ENCODE measurements at places on chromosomes 7 and 10.

DNA sequence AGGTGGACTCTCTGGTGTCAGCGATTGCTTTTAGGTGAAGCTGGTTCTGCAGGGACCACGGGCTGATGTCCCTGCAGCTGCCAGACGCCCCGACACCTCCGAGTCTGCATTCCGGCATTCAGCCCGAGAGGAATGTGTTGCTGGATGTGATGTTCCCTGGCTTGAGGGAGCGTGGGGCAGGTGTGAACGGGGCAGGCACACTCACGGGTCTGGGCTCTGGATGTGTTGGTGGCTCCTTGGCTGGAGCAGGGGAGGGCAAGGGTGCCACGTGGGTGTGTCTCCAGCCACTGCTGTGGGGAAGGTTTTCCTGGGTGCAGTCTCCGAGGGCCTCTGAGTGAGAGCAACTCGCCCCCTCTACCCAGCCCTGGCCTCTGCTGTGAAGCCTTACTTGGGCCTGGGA lies 140.5 kb downstream of the CAMK1D start:
- no peak for DNase-seq

- DNase-seq = no peak
These were observed 85.6 kb downstream of the RNF216 start for GRCh38 chr7:5695727-5696345.

- peak; percentile 37 for DNase-seq
These were observed 4.4 kb upstream of the IRF5 start for GRCh38 chr7:128933180-128933891.

- no peak for DNase-seq
These were observed 759.9 kb downstream of the LRMDA start for GRCh38 chr10:76191336-76191735.

DNA sequence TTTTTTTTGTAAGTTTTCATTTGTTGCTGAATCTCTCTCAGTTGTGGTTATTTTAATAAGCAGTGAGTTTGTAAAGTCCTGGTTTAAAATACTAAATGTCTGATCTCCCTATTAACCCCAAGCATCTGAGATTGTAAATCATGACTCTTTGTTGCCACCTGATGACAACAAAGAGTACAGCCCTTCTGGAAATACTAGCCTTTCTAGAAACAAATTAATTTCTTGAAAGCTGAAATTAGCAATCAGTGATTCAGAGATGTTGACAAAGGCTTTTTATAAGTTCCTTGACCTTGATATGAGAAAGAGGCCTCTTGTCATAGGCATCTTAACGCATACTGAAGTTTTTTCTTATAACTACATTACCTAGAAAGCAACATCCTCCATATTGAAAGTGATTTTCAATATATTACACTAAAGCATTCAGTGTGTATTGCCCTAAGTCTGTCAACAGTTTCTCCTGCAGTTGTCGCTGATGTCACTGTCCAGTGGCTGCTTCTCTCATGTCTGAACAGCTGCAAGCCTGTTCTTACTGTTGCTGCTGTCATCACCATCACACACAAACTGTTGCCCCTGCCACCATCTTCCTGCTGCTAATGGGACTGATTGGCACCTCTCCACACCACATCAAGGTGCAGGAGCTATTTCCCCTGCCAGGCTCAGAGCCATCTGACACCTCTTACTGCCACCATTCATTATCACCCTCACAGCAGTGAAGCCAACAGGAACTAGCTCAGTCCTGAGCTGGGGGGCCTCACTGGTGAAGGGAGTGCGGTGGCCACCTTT lies 95.1 kb upstream of the LRGUK start:
- DNase-seq = no peak

- DNase-seq = no peak
These were observed 9.6 kb upstream of the MYPN start for GRCh38 chr10:68099736-68100135.

- DNase-seq = no peak
These were observed 1127.0 kb downstream of the DNAJB9 start for GRCh38 chr7:109696723-109697122.

DNA sequence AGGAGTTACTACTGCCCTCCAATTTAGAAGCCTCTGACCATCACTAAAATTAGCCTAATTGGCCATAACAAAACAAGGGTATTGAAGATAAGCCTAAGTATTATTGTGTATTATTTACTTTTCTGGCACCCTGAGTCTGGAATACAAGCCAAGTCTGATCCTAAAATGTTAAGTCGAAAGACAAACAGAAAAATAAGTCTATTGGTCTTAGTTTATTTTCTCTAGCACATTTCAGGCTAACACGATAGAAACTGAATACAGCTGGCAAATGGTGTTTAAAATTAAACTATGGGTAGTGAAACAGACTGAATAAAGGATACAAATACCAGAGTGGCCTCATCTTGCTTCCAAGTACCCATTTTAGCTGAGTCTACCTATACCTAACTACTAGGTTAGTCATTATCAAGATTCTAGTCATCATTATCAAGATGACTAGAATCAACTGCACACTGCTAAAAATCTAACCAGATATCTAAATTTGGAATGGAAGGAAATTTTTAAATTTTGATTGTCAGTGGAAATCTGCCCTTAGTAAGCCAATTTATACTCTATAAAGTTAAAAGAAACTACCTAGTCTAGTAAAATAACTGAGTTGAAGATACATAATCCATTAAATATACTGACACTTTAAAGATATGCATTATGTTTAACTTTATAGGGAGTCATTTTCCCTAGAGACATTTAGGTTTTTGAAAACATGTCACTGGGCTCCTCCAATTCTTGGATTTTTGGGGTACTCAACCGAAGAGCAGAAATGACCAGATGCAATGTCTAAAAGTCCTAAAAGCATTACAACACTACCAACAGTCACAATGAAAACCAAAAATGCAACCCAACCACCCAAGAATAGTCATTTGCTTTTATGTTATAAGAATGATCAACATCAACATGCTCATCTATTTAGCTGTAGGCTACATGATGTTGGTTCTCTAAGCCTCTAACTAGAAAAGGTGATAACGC lies 80.9 kb downstream of the NT5C2 start:
- no peak for DNase-seq

DNA sequence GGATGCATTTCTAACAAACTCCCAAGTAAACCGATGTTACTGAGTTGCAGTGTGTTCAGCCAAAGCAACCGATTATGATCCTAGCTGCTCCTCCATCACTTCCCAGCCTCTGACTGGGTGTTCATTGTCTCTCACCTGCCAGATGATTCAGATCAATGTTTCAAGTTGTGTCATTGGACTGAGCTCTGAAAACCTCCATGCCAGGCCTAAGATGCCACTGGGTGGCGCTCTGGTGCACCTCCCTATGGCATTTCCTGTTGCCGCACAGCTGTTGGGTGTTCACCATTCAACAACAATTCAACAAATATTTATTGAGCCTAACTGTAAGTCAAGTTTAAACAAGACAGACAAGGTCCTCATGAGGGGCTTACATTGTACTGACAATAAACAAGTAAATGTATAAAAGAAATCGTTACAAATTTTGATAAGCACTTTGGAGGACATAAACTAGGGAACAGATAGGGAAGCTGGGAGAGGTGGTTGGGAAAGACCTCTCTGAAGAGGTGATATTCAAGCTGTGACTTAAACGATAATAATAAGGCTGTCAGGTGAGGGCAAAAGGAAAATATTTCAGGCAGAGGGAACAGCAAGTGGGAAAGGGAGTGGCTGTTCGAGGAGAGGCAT lies 22.8 kb downstream of the RGR start:
- no peak for DNase-seq

DNA sequence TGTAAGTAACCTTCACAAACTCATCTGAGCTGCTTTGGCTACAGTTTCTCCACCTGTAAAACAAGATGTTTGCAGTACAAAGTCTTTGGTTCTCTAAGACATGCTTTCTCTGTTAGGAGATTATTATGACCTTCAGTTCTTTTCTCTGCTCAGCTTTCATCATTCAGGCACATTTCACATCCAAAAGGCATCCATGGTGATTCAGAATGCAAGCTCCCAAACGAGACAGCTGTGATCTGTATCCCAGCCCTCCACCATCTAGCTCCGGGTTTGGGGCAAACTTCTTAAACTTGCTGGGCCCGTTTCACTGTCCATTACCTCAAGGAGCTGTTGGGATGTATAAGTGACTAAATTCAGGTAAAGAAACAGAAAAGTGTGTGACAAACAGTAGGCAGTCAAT lies 95.8 kb upstream of the COL1A2 start:
- DNase-seq = no peak

DNA sequence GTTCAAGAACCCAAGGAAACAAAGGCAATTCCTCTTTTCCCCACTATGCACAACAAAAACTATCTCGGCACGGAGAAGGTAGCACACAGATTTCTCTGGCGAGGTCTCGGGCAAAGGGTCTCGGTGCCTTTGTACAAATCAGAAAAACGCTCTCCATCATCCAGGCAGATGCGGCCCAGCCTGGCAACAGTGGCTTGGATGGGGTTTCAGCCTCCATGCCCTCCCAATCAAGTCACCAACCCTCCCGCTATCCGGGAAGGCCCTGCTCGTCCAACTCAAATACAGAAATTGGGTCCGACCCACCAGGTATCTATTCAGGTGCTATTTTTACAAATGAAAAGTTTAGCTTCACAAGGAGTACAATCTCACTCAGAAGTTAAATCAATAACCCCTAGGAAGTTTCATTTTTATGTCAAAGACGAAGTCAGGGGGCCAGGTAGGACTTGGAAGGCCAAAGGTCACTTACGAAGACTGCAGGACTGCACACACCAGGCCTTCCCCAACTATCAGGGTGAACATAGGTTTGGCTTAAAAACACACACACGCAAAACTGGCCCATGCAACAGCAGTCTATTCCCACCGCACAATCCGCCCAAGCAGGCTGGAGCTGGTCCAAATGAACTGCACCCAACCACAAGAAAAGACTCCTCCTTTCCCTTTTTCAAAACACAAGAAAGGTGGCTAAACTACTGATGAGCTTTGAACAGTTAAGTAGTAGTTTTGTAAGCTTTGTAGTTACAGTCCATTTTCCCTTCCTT lies 43.0 kb downstream of the GNA12 start:
- no peak for DNase-seq

- DNase-seq = no peak
These were observed 188.8 kb downstream of the ZNF438 start for GRCh38 chr10:30842894-30843293.

- no peak for DNase-seq
These were observed 113.3 kb downstream of the TCF7L2 start for GRCh38 chr10:113063043-113063967.

GRCh38 chr10:33799281-33799943 lies 464.9 kb upstream of the NRP1 start:
- no peak for DNase-seq

DNA sequence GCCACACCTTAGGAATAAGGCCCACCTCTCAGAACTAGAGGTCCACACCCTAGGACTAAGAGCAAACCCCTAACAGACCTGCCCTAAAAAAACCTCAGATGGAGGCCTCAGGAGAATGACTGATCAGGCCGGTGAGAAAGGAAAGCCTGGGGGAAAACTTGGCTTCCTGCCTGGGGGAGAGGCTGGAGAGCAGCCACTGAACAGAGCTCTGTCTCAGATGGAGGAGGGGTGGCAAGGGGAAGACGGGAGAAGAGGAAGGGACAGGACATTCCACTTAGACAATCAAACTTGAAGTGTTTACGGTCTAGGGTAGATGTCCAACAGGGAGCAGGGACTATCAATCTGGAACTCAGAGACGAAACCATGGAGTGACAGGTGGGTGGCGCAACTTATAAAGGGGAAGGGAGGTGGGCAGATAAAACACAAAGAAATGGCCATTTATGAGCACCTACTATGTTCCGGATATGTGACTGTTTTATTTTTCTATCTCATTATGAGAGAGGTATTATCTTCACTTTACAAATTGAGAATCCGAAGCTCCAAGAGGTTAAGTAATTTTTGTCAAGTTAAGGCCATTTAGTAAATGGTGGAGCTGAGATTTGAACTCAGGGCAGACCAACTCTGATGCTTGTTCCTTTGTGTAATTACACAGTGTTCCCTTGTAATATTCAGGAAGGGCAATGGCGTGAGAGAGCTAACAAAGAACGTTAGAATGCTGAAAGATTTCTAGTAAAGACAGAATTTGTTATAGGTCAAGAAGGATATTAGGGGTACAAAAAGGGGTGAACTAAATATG lies 82.6 kb downstream of the DNMBP start:
- DNase-seq = peak; percentile 71

DNA sequence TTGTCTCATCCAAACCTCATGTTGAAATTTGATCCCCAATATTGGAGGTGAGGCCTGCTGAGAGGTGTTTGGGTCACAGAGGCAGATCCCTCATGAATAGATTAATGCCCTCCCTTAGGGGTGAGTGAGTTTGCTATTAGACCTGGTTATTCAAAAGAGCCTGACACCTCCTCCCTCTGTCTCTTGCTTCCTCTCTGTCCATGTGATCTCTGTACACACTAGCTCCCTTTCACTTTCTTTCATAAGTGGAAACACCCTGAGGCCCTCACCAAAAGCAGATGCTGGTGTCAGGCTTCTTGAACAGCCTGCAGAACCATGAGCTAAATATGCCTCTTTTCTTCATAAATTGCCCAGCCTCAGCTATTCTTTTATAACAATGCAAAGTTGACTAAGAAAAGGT lies 447.1 kb downstream of the MDFIC start:
- DNase-seq = no peak

DNA sequence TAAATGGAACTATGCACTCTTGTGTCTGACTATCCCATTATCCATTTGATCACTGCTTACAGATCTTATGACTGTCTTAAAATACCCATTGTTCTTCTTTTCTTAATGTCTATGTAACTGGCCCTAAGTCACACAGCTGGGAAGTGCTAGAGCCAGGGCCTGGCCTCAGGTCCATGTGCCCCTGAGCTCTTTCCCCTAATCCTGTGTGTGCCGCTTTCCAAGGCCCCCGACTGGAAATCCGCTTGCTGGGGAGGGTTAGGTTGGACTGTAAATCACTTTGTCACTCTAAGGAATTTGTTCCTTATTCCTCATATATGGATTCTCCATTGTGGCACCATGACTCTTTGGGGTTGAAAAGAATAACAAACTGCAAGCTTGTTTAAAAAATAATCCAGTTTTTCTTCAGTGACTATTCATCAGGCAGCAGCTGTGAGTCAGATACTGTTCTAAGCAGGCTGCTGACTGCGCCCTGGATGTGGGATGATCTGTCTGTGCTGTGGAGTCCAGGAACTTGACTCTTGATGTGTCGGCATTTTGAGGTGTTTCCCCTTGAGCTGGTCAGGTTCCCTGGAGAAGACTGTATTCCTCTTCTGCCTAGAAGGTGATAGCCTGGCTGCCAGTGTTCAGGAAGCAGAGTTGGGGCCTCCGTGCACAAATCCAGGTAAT lies 236.3 kb downstream of the SDK1 start:
- DNase-seq = no peak

DNA sequence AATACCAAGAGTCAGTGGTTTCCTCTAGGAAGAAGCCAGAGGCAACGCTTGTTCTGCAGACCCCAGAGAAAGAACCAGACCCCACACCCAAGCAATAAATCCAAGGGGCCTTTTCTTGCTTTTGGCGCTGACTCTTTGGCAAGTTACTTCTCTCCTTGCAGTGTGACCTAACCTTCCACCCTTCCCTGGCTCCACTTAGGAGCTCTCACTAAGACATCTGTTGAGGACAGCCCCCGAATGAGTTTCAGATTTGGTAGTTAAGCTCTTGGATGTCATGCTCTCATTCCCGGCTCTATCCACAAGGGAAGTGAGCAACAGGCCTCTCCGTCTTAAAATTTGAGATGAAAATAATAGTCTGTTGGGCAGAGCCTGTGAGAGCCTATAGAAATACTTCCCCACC lies 50.6 kb upstream of the FAM204A start:
- no peak for DNase-seq

All from right lobe of liver (tissue), 6 donors.